ENCODE measurements at places on chromosomes 11 and 22.
A peak's percentile ranks its signal among the peaks of the same experiment; 100 is the strongest.

- no peak for DNase-seq
These were observed 8.6 kb downstream of the CDC42BPG start for GRCh38 chr11:64835616-64836447.

DNA sequence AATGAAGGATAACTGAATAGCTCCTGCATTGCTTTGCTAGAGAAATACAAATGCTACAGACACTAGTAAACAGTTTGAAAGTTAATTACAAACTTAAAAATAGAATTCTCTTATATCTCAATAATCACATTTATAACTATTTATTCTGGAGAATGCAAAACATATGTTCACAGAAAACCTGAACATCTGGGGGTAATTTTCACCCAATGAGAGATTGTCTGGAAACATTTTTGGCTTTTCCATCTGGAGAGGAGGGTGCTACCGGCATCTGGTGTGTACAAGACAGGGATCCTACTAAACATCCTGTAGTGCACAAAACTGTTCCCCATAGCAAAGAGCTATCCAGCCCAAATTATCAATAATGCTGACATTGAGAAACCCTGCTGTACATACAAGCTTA is 378.4 kb upstream of the CHORDC1 start:
- no peak for DNase-seq

GRCh38 chr11:60334005-60334620 is 7.1 kb downstream of the MS4A6E start:
- DNase-seq = peak; percentile 38

DNA sequence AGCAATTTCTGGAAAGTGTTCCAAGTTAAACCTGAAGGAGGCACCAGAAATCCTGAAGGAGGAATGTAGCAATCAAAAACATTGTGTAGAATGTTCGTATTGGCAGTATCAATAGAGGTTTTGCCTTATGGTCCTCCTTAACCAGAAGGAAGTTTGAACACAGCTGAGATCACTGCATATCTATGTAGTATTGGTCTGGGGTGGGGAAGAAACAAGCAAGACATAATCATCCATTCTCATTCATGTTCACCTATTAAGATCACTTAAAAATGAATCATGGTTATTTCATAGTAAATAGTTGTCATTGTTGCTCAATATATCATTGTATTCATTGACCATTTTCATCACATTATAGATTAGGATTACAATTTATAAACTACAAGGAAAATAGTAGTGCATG is 160.5 kb downstream of the DDX10 start:
- DNase-seq = no peak

GRCh38 chr11:108224911-108225786 is 2.3 kb downstream of the ATM start:
- DNase-seq = no peak

DNA sequence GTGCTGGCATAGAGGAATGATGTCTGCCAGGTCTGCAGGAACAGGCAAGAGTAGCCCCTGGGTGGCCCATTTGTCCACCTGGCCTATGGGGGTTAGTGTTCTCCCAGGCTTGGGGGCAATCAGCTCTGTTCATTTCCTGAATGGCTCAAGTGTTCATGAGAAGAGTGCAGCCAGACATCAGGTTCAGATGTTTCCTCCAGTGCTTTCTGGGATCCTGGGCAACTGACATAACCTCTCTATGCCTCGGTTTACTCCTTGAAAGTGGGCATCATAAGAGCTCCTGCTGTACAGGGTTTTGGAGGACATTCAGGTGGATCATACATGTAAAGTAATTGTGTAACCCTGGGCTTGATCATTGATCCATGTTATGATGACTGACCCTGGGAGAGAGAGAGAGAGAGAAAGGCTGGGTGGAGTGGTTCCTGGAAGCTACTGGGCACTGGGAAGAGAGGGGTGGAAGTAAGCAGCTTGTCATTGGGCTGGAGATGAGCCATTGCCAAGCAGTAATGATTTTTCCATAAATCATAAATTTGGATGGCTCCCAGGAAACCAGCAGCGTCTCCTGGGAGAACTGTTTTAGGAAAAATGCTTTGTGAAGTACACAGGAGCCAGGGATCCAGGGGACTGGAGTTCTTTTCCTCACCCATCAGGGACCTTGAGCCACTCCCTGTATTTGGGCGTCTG is 30.2 kb upstream of the ACCSL start:
- DNase-seq = no peak

GRCh38 chr11:85955531-85955930 is 100.3 kb downstream of the CCDC83 start:
- DNase-seq = no peak

DNA sequence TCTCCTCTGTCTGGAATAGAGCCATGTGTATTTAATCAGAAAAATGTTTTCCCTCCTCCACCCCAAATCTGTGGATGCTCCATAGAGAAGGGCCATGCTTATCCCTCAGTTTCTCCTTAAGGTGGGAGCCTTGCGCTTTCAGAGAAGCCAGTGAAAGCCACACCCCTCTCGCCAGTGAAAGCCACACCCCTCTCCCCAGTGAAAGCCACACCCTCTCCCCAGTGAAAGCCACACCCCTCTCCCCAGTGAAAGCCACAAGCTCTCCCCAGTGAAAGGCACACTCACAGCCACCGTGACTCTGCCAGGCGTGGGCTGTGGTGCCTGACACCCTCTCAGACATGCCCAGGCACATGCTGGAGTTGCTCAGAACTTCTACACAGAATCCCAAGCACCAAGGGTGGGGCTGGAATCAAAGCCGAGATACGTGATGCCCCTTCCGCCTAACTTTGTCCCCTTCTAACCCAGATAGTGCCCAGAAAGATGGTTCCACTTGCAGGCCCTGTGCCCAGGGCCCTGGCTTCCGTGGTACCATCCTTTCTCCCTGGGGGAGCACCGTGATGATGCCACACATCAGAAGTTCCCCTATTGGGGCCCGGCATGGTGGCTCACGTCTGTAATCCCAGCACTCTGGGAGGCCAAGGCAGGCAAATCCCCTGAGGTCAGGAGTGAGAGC is 16.5 kb upstream of the PRR5 start:
- DNase-seq = peak; percentile 29

- no peak for DNase-seq
These were observed 40.3 kb upstream of the AMOTL1 start for GRCh38 chr11:94727819-94728218.

DNA sequence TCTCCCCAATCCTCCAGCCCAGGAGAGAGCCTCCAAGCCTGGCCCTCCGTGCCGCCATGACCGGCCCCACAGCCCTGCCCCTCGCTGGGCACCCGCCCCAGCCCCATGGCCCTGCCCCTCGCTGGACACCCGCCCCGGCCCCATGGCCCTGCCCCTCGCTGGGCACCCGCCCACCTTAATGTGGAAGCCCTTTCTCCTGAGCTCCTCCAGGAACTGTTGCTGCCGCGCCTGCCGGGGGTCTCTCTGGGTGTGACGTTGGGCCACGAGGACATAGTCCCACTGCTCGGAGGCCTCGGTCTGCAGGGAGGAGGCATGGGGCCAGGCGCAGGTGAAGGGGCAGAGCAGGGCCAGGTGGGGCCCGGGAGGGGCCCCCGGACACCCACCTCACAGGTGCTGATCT is 8.2 kb downstream of the ANO9 start:
- DNase-seq = no peak

DNA sequence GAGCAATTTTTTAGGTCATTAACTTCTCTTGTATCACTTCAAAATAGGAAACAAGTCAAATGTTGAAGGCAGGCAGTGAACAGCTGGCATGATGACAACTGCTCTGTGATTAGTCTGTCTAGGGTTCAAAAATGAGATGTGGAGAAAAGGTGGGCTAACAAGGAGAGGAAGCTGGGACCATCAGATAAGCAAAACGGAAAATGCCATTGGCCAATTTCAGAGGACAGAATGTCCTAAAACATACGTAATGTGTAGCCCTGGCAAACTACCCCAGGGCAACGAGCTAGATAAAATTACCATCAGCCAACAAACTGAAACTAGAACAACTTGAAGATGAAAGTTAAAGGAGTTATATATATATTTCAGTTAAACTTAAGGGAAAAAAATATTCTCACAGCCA is 93.2 kb downstream of the RELT start:
- DNase-seq = peak; percentile 8

DNA sequence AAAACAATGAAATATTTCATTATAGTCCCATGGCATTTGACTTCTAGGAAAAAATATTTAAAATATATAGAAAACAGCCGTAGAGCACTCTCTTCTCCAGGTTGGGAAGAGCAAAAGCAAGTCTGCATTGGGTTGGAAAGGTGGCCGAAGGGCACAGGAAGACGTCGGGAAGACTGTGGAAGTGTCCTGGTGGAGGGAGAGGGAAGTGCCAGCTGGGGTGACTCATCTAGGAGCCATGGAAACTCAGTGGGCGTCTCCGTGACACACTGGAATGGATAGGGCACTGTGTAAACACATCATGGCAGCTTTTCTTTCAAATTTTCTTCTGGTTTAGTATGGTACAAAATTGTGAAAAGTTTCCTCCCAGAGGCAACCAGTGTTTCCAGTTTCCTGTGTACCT is 12.7 kb downstream of the GTPBP1 start:
- DNase-seq = no peak

- no peak for DNase-seq
These were observed 28.4 kb downstream of the NAP1L4 start for GRCh38 chr11:2963761-2964160.

- DNase-seq = no peak
These were observed 29.7 kb downstream of the SLN start for GRCh38 chr11:107682171-107682570.

DNA sequence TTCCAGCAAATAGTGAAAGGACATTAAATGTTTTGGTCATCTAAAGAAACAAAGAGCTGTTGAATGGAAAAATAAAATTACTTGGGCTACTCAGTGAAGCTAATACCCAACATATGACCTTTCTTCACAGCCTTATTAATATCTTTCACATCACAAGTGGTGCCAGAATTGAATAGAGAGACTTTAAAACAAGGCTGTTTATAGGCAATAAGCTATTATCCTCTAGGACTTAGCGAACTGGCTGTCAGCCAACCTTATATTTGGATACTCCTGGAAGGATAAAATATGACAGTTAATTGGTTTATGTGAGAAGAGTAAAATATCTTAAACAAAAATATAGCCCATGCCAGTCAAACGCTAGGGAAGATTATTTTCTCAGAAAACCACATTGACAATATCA is 225.5 kb upstream of the BLID start:
- no peak for DNase-seq

DNA sequence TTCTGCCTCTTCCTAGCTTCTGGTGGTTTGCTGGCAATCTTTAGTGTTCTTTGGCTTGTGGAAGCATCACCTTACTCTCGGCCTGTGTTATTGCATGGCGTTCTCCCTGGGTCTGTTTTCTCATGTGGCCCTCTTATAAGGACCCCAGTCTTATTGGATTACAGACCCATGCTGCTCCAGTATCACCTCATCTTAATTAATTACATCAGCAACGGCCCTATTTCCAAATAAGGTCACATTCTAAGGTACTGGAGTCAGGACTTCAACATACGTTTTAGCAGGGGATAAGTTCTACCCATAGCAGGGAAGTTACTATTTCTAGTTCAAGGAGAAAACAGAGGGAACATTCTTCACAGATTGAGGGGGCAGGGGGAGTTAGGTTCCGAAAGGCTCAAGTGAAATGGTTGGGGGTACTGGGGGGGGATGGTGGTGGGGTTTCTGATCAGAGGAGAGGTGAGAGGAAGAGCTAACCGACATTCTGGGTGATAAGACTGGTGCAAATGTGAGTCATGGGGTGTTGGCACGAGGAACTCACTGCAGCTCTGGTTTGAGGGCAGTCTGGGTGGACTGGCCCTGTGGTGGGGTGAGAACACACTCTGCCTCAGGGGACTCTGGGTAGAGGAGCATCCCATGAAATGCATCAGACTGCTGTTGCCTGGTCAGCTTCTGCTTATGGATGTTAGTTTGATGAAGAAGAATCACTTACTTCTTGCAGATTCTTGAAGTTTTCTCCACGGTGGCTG is 51.5 kb upstream of the ZBED5 start:
- DNase-seq = no peak

DNA sequence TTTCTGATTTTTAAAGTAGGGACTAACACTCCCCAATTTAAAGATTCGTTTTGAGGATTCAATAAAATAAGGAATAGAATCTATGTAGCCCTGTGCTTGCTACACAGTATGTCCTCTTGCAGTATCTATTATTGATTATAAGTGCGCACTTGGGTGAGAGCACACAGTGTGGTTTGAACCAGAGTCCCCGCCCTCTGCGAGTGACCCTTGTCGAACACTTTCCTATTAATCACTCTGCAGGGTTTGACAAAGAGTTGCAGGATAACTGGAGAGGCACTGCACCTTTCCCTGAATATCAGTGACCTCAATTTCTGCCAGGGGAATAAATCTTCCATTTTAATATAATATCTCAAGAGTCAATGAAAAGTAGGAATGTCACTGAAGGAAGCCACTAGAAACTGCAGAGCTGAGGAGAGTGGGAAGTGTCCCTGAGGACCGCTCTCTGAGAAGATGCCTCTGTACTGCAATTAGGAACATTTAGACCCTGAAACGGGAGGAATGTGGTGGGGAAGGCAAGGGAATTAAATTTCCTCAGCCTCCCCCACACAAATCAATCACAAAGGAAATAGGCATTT is 182.2 kb downstream of the MAML2 start:
- DNase-seq = no peak

GRCh38 chr11:133072858-133073582 is 459.3 kb downstream of the OPCML start:
- DNase-seq = no peak

- DNase-seq = peak; percentile 67
These were observed 23.9 kb downstream of the NEFH start for GRCh38 chr22:29503811-29504372.

- DNase-seq = no peak
These were observed 43.0 kb downstream of the P4HA3 start for GRCh38 chr11:74268456-74268855.

DNA sequence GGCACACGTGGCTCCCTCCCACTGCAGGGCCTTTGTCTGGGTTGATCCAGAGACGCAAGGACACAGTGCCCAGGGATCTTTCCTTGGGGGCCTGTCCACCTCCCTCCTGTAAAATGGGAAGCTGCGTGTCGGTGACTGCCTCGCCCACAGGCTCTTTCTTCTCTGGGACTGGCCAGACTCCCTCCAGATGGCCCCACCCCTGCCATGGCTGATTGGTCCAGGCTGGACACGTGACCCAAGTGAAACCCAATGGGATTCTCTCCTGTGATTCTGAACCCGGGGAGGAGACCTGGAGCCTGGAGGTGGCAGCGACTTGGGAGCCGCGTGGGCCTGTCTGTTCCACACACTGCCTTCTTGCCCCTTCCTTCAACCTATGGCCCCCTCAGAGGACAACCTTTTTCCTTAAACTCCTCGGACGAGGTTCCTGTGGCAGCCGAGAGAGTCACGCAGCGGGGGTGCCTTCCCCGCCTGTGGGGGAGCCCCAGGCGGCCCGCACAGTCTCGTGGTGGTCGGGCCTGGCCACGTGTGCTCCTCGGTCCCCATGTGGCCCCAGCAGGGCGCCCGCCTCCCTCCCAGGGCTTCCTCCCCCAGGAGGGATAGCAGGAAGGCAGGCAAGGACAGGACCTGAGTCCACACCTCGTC is 12.4 kb upstream of the MPPED1 start:
- DNase-seq = no peak
